Naive thymus-derived CD4-positive, alpha-beta T cell (primary cell): ENCODE measurements at places on chromosomes 3 and 15. TPM values are rescaled to one million over a fixed set of nuclear protein-coding genes. Genes with fewer than 3 reads are reported as not detected.

- no peak overlapping the region for H3K4me3 ChIP-seq
- no peak overlapping the region for H3K27ac ChIP-seq
- H3K4me1 ChIP-seq = peaks cover 39% of the 10 kb centered on the region
- no peaks in the 10 kb centered on the region for H3K36me3 ChIP-seq
These were observed 365.6 kb downstream of the SV2B start for GRCh38 chr15:91465696-91466095.

Gene ADPRH
- total RNA-seq = 6.9 TPM

DNA sequence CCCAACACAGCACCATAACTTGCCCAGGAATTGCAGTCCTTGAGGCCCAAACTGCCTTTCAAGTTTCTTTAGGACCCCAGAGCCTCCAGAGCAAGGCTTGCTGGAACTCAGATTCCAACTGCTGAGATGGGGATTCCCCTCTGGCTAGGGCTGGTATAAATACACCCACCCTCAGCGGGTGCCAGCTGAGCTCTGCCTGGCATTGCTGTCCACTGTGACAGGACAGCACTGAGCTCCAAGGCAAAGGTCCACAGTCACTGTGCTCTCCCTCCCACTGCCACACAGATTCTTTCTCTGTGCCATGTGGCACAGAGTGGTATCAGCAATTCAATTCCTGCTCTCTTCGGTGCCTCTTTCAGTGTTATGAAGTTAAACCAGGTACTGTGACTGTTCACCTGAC is 304.2 kb upstream of the LMCD1 start:
- no peak overlapping the region for H3K4me3 ChIP-seq
- DNase-seq = no peak
- no peaks in the 10 kb centered on the region for H3K36me3 ChIP-seq
- no peaks in the 10 kb centered on the region for H3K27me3 ChIP-seq
- H3K4me1 ChIP-seq = no peaks in the 10 kb centered on the region
- no peak overlapping the region for H3K27ac ChIP-seq

GRCh38 chr15:38843051-38843501 is 278.5 kb upstream of the RASGRP1 start:
- no peak for DNase-seq
- no peaks in the 10 kb centered on the region for H3K36me3 ChIP-seq
- no peaks in the 10 kb centered on the region for H3K27me3 ChIP-seq

Gene EXD1
- not detected in 2 replicates for total RNA-seq

DNA sequence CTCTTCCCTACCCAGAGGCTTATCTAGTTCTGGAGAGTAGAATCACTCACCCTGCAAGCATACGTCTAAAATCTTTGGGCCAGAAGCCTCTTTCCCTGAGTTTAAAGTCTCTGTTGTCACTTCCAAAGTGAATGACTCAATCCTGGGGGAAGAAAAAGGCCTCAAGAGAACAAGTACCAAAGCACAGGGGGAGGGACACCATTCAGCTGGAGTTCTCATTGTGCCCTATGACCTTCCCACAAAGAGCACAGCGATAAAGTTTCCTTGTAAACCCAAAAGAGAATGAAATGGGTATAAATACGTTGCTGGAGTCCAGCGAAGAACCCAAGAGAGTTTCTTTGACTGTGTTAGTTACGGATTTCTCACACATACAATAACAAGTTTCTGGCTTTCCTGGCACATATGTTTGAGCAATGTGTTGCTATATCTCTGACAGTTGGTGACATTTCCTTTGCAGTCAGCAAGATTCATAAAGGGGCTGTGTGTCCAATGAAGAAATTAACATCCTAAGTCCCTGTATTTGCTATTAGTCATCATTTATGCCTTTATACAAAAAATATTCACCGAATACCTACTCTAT is 107.3 kb upstream of the PTPRG start:
- DNase-seq = no peak
- H3K4me3 ChIP-seq = no peak overlapping the region
- no peaks in the 10 kb centered on the region for H3K27me3 ChIP-seq
- no peaks in the 10 kb centered on the region for H3K36me3 ChIP-seq
